ENCODE measurements at places on chromosomes 2 and 18.

- DNase-seq = no peak
These were observed 144.9 kb upstream of the TWIST2 start for GRCh38 chr2:238703053-238703415.

- DNase-seq = no peak
These were observed 834.9 kb upstream of the SALL3 start for GRCh38 chr18:78144669-78145068.

GRCh38 chr2:166882851-166883250 is 5.4 kb upstream of the XIRP2 start:
- DNase-seq = no peak

DNA sequence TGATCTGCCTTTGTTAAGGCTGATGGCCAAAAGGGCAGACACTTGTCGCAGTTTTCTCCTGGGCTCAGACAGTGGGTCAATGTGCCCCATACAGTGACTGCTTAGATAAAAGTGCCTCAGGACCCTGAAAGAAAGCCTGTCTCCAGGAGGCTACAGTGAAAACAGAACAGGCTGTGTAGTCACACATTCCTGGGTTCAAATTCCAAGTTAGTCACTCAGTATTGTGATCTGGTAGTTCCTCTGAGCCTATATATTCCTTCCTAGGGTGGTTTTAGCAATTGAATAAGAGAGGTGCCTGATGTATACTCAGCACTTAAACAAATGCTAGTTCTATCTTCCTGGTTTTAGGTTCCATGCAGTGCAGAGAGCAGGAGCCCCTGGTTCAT is 54.4 kb downstream of the RPL37A start:
- DNase-seq = no peak

DNA sequence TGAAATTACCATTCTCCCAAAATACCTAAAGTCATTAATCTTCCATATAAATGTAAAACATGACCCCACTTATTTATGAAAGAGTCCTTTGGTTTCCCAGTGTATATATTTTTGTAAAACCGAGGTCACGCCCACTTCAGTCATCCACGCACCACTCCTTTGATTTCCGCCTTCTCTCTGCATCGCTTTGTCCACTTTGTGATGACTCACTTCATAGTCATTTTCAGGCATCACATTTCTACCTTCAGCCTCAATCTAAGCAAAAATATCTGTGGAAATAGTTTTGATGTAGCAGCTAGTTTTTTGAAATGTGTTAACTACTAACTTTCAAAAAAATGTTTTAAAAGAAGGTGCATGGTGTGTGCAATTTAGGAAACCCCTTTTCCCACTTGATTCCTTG is 793.5 kb upstream of the SOX11 start:
- DNase-seq = peak; percentile 35

- no peak for DNase-seq
These were observed 142.4 kb upstream of the MEX3C start for GRCh38 chr18:51339856-51340255.

- no peak for DNase-seq
These were observed 19.4 kb downstream of the DDX18 start for GRCh38 chr2:117833911-117834310.

- DNase-seq = no peak
These were observed 272.8 kb downstream of the RND3 start for GRCh38 chr2:150214626-150215025.

DNA sequence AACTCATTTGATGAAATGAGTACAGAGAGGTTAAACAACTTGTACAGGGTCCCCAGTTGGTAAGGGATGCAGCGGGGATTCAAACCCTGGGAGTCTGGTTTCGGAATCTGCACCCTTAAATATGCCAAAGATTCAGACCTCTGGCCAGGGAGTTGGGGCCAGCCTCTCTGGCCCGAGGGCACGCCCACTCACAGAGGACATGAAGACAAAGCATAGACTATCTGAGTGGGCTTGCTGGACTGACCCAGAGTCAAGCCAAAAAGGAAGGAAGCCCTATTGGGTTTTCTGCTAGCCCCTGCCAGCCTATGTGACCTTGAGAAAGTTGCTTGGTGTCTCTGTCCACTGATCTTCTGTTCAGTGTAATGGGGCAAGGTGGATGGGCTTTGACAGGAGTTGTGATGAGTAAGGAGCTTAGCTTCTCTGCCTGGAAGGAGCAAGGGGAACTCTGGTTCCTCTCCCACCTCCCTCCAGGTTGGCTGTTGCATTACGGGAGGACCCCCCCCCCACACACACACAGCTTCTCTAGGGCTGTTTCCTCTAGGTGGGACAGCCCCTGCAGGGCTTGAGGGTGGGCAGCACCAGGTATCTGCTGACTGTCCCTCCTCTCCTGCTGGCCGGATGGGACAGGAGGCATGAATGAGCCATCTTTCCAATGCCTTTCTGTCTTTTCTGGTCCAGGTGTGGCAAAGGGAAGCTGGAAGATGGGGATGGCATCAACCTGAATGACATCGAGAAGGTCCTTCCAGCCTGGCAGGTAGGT is 131.3 kb downstream of the CTIF start:
- DNase-seq = no peak

GRCh38 chr2:187900021-187900420 is 345.8 kb upstream of the TFPI start:
- DNase-seq = no peak

GRCh38 chr2:192327576-192327975 is 132.8 kb upstream of the TMEFF2 start:
- no peak for DNase-seq

DNA sequence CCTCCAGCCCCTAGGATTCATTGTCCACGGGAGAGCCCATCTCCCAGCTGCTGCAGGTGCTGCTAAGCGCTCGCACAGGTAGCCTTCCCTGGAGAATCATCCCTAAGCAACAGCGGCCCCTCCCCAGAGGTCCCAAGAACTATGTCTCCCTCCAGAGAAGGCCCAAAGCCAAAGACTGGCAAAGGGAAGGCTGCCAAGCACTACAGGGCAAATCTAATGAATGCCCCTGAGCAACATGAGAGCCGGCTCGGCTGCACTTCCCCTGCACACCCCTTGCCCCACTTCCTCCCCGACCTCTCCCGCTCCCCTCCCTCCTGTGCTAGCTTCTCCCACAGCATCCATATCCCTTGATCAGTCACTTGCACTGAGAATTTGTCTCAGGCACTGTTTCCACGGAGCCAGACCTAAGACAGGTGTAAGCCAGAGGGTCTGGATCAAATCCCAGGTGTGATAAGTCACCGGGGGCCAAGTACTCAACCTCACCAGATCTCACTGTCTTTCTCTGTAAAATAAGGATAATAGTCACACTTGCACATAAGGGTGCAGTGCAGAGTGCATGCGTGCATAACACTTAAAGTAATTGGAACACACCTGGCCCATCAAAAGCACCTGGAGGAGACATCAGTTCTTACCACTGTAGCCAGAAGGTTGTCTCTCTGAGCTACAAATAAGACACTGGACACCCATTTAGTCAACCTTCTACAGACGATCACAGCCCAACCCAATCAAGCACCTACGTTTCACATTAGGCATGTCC is 20.1 kb upstream of the COL6A3 start:
- no peak for DNase-seq

GRCh38 chr2:39306626-39307025 is 62.9 kb upstream of the CDKL4 start:
- DNase-seq = no peak

DNA sequence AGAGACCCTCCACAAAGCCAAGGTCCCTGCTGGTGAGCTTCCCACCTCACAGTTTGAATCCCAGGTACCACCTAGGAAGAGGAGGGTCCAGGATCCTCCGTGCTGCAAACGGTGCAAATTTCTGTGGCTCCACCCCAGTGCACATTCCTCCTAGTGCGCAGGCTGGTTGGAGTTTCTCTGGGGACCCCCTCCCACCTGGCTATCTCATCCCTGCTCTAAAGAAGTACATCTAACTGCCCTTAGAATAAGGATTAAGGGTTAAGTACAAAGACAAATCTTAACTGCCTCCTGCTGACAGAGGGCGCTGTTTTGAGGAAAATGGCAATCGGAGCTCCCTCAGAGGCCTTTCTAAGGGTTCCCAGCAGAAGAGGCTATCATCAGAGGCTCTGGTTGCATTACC is 109.6 kb upstream of the FSIP2 start:
- DNase-seq = no peak

GRCh38 chr2:234071664-234072063 is 21.2 kb downstream of the SPP2 start:
- DNase-seq = no peak

DNA sequence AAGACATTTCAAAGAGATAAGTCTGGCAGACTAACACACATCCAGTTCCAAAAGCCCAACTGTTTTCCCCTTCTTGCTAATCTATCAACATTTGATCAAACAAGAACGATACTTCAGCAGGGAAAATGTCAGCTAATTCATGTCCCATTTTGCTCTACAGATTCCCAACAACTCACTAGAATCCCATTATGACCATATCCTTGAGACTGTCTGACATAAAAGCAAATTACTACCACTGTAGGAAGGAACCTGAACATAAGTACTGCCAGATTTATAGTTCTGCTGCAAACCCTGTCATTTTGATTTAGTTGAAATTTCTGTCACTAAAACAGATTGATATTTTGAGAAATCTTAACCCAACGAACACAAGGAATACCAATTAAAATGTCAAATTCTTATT is 193.0 kb upstream of the REG3G start:
- no peak for DNase-seq

DNA sequence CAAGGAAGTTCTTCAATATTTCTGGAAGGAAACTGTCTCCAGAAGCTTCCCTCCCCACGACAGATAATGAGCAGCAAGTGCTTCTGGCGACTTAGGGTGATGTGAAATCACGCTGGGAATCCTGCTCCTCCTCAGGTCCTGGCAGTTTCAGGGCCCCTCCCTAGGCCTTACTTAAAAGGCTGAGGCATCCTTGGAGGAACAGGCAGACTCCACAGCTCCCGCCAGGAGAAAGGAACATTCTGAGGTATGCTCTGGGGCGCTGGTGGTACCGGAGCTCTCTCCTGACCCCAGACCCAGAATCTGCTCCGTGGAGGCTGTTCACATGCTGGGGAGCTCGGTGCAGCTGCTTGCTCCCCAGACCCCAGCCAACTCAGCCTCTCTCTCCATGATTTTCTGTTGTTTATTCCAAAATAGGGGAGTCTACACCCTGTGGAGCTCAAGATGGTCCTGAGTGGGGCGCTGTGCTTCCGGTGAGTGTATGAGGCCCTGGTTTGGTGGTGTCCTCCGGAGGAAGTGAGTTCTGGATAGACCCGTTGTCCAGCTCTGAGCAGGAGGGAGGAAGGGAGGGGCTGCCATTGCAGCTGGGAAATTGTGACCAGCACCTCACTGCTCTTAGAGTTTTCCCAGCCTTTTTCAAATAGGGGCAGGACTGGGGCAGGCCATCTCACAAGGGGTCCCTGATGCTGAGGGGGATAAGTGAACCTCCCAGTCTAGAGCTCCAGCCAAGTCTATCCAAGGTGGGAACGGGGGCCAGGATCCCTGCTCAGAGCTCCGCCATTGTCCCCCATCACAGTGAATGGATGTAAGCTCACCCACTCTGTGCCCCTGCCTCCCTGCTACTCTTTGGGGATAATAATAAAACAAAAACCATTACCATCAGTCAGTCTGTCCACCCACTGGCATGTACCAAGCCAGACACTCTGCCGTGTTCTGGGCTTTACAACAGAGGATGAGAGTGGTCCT is at the start of gene IL36RN:
Gene IL36RN (plus strand): TSS at position 201 of the 963 bp plus-strand sequence. CDS start 241 bp downstream, at position 442.
- no peak for DNase-seq

DNA sequence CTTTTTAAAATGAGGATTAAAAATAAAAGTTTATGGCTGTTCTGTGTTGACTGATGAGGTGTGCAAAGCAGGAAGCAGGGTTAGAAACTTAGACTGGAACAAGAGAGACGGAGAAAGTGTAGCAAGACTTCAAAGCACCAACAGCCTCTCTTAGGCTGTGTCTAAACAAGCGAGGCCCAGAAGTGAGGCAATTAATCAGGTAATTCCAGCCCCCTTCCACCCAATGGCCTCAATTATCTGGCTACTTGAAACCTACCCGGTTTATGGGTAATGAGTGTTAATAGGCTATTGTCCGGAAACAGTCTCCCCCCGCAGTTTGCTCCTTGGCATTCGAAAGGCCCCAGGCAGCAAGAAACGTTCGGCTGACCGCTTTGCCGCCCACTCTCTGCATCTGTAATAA is 171.7 kb upstream of the MYCN start:
- no peak for DNase-seq

DNA sequence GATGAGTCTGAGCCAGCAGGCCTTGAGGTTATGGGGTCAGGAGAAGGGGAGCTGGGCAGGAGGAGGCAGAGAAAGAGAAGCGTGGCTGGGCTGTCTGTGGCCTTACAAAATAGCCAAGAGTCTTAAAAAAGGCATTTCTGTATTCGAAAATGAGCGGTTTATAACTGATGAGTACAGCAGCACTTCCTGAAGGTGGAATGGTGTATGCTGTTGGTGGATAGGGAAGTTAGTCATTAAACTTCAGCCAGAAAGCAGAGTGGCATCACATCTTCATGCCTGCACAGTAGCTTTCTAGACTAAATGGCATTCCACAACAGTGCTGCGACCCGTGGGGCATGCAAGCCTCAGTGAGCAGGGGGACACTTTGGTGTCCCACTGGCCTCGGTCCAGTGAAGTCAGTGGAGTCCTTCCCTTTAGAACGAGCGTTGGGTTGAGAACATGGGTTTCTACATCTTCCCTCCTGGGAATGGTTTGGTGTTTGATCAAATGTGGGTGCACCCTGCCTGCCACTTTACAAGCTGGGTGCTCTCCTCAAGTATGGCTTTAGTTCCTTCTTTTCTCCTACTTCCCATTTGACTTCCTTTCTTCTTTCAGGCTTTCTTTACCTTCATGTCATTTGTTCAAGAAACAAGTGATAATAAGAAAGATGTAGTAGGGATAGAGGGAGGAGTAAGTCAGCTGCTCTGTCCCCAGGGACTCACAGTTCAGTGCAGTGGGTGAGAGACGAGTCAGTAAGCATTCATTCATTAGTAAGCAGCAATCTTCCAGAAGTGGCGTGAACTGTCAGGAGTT is 96.3 kb downstream of the ARMC9 start:
- no peak for DNase-seq

DNA sequence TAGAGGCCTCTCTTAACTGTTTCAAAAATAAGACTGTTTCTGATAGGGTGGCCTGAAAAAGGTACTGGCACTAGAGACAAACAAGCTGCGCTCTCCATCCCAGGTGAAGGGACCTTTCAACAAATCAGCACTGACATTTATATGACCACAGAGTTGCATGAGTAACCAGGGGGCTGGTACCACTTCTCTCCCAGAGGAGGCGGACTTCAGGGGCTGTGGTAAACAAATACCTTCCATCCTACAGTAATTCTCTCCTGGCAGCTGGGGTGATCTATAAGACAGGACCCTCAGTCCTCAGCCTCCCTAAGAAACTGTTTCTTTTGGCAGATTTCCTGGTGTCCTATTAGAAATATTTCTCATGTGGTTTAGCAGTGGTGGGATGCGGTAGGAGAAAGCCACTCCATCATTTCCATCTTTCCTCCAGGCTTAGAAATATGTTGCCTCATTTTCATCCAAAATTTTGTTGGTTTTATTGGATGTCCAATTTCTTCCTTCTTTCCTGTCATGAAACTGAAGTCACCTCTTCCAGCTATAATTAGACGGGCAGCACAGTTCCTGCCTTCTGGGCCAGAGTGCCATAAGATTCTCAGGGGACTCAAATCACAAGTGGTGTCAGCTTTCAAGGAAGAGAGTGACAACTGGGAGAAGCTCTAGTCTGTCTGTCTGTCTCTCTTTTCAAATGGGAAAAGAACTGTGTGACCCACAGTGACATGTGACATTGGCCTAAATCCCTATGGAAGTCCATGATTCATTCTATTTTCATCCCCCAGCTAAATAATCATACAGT is 96.4 kb downstream of the CYRIA start:
- DNase-seq = no peak

- DNase-seq = no peak
These were observed 408.2 kb upstream of the MYT1L start for GRCh38 chr2:2739231-2739795.

GRCh38 chr2:218743068-218743467 is 32.4 kb downstream of the TTLL4 start:
- no peak for DNase-seq

Measured in RCC 7860 (cell line).